ENCODE measurements at places on chromosomes 6 and 20.

- DNase-seq, result no peak
Observed at GRCh38 chr6:84457276-84457675, 229.8 kb upstream of the CEP162 start.

DNA sequence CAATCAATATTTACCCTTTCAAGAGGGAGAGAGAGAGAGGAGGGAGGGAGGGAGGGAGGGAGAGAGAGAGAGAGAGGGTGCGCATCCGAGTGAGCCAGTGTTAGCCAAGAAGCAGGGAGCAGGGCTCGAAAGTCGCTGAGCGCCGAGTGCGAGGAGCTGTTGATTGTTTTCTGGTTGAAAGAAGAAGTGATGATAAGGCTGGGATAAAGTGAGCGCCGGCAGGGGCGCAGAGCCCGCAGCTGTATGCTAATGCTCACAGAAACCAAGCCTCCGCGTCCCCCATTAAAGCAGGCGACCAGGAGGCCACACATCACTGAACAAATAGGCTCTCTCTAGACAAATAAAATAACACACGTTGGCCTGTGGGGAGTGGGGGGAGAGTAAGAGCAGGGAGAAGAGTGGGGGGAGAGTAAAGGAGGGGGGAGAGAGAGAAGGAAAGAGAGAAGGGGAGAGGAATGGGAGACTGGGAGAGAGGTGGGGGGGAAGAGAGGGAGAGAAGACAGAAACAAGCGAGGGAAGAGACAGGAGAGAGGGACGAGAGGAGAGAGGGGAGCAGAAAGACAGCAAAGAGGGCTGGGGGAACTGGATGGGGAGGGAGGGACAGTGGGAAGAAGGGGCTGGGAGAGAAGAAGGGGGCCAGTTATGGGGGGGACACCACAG lies 5.0 kb upstream of the INSM1 start:
- peak; percentile 93 for DNase-seq

DNA sequence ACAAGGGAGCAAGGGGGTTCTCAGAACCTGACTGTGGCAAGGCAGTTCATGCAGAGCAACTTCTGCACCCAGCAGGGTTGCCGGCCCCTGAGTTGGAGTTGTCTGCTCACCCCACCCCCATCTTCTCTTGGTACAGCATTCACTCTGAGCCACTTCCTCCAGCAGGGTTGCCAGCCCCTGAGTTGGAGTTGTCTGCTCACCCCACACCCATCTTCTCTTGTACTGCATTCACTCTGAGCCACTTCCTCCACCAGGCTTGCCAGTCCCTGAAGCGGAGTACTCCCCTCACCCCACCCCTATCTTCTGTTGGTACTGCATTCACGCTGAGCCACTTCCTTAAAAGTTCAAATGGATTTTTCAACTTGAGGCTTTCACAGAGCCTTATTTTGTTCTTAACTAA lies 79.7 kb upstream of the SYNDIG1 start:
- DNase-seq, result no peak

DNA sequence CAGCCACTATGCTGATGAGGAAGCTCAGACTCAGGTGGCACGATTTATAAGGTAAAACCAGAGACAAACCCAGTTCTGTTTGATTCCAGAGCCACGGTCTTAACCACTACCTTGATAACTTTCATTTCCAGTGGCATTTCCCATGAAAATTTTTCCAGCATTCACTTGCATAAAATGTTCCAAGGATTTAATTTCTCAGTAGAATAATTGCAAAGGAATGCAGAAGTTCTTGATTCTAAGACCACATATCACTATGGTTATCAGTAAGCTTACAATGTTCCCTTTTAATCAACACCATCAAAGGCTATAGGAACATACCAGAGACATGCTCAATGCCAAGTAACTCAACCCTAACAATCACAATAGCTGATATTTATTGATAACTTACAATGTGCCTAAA lies 306.0 kb upstream of the HS3ST5 start:
- no peak for DNase-seq

DNA sequence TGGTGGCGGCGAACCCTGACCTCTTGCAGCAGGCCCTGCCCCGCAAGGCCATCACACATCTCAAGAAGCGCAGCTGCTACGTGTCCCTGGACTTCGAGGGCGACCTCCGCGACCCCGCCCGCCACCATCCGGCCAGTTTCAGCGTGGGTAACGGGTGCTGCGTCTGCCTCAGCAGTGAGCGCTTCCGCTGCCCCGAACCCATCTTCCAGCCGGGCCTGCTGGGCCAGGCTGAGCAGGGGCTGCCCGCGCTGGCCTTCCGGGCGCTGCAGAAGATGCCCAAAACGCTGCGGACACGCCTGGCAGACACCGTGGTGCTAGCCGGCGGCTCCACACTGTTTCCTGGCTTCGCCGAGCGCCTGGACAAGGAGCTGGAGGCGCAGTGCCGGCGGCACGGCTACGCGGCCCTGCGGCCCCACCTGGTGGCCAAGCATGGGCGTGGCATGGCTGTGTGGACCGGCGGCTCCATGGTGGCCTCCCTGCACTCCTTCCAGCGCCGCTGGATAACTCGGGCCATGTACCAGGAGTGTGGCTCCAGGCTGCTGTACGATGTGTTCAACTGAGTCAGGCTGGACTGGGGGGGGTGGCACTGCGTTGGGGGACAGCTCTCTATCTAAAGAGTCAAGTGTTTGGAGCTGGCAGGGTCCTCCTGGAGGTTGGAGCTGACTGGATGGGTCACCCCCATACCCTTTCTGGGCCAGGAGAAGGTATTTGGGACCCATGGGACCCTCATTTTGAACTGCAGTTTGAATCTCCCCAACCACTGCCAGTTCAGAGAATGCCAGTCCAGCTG lies 1.1 kb downstream of the ACTL10 start:
- peak; percentile 38 for DNase-seq

DNA sequence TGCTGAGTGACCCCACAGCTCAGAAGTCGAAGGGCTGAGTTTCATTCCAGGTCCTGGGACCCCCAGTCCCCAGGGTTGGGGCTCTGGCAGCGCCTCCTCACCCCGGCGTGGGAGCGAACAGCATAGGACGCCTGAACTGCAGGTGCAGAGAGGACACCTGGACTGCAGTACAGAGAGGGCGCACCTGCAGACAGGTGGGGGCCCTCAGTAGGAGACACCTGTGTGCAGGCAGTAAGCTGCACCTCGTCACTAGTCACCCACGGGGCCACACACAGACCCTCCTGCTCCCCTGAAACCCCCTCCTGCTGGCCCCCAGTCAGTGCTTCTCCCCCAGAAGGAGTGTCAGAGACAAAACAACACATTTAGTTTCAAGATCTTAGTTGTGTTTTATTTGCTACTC lies 8.6 kb upstream of the NKAIN4 start:
- no peak for DNase-seq

DNA sequence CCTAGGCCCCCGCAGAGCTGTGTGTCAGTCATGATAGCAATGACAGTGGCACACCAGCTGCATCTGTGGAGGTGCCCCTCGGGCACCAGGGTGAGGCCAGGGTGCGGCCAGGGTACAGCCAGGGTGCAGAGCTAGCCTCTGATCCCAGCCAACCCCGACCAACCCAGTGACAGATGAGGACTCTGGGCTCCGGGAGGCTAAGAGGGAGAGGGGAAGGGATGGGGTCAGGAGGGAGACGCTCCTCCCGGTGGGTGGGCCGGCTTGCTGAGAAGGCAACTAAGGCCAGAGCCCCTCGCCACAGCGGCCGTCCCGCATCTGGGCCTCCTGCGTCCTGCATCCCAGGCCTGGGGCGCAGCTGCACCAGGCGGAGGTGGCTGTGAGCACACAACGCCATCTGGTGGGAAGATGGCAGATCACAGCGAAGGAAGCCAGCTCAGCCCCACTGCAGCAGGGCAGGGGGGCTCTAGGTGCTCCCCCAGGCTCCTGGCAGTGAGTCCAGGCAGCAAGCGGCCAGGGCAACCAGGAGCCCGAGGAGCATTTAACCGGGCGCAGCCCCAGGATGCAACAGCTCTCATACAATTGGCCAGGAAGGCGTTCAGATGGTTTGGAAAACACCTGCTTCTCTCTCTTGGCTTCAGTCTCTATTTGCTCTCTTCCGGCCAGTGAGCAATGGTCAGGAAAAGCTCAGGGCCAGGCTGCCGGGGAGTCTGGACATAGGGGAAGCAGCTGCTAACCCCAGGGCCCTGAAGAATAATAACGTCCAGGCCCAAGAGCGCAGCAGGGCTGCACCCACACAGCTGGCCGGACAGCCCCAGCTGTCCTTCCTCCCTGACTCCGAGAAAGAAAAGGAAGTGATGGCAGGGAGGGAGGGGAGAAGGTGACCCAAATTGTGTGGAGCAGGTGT lies 169.4 kb downstream of the TAF4 start:
- no peak for DNase-seq

- no peak for DNase-seq
Observed at GRCh38 chr6:9361749-9362148, 926.4 kb upstream of the SLC35B3 start.

- no peak for DNase-seq
Observed at GRCh38 chr6:52330470-52330869, 31.5 kb upstream of the PAQR8 start.

DNA sequence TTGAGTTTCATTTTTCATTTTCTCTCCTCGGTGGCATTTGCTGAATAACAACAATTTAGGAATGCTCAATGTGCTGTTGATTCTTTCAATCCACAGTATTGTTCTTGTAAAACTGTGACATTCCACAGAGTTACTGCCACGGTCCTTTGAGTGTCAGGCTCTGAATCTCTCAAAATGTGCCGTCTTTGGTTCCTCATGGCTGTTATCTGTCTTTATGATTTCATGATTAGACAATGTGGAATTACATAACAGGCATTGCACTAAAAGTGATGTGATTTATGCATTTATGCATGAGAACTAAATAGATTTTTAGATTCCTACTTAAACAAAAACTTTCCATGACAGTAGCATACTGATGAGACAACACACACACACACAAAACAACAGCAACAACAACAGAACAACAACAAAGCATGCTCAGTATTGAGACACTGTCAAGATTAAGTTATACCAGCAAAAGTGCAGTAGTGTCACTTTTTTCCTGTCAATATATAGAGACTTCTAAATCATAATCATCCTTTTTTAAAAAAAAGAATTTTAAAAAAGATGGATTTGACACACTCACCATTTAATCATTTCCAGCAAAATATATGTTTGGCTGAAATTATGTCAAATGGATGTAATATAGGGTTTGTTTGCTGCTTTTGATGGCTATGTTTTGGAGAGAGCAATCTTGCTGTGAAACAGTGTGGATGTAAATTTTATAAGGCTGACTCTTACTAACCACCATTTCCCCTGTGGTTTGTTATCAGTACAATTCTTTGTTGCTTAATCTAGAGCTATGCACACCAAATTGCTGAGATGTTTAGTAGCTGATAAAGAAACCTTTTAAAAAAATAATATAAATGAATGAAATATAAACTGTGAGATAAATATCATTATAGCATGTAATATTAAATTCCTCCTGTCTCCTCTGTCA lies 88.1 kb downstream of the SNAP25 start:
- no peak for DNase-seq

DNA sequence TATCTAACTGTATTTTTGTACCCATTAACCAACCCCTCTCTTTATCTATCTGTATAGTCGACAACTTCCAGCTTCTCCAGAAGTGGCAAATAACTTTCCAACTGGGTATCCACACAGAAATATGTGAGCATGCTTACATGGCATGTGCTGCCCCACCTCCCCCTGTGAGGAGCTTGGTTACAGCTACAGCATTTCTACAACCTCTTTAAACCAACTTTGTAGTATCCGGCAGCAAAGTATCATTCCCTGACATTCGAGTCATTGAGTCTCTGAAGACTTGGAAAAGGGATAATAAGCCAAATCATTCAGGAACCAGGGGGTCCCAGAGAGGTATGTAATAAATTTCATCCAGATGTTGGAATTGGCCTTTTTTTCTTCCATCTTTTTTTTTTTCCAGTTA lies 48.2 kb upstream of the ASIP start:
- no peak for DNase-seq

DNA sequence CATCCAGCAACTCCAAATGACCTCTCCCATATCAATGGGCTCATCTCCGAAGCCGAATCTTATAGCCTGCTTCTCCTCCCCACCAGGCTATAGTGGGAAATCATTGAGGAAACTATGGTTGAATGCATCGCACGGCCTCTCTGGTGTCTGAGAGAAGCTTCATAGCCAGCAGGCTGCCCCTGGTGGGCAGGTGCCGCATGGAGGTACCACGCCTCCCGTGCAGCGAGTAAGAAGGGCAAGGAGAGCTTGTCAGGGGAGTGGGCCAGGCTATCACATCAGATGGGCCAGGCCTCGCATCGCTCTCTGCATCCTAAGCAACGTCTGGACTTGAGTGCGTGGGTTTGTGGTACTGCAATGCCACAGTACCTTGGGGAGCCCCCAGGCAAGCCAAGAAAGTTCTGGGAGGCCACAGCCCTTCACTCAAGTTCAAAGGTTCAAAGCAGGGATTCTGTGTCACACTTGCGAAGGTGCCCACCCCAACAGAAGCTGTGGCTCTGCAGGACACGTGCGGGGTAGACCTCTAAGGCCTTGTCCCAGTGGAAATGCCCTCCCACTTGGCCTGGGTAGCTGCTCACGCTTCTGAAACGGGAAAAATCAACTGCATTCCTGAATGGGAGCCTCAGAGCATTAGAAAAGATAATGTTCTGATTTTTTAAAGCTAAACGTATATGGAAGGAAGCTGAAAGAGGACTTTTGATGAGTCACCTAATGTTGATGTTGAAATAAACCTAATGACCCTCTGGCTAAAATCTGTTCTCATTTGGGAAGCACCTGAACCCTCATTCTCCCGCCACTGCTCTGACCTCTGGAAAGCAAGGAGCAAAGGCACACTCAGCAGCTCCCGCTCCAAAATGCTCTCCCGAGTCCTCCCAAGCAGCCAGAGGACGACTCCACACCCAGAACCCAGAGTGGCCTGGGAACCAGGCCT lies 8.4 kb upstream of the IRF4 start:
- no peak for DNase-seq

DNA sequence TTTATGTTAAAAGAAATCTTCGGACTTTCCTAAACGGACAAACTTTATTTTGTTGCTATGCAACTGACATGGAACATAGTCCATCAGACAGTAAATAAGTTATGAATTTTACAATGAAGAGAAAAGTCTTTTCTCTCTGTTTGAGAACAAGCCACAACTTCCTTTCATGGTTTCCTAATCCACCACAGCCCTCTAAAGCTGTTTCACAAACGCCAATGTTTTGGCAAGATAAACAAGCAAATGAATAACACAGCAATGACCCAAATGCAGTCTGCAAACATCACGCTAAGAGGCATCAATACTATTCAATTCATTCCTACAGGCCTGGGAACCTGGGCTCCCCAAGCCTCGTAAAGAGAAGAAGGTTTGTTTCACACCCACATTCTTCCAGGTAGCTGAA lies 60.4 kb downstream of the HAO1 start:
- no peak for DNase-seq

GRCh38 chr6:153401751-153402150 lies 270.7 kb upstream of the RGS17 start:
- no peak for DNase-seq

DNA sequence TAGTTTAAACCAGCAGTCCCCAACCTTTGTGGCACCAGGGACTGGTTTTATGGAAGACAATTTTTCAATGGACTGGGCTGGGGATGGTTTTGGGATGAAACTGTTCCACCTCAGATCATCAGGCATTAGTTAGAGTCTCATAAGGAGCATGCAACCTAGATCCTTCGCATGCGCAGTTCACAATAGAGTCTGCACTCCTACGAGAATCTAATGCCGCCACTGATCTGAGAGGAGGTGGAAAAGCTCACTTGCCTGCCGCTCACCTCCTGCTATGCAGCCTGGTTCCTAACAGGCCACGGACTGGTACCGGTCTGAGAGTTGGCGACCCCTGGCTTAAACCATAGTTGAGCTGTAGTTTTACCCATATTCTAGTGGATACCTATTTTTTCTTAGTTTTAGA lies 154.6 kb downstream of the SLC35F1 start:
- DNase-seq, result no peak

Measured in NCI-H187 treated with DMSO at 0.1 percent for 48 hours (cell line).